Inflammatory macrophage treated with lipopolysaccharide for 4 hours (primary cell): ENCODE measurements at places on chromosomes 4 and X.

GRCh38 chr4:142539796-142540482, 306.2 kb downstream of the INPP4B start:
- DNase-seq: peak; percentile 53

GRCh38 chr4:33052241-33052640, 2332.1 kb downstream of the PCDH7 start:
- DNase-seq: no peak

DNA sequence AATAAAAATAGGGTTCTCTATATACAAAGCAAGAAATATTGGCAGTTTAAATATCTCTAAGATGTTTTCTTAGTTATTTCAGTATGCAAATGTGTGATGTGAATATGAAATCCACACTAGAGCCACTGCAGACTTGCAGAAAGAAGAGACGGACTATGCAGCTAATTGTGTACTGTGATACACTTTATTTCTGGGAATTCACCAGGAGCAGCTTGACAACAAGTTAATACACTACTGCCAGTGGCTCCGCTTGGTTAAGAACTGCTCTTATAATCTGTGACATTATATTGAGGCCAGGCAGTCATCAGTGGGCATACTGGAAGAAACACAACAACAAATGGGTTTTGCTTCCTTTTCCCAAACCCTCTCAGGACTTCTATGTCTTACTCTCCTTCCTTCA, 172.0 kb downstream of the FBXW7 start:
- no peak for DNase-seq

DNA sequence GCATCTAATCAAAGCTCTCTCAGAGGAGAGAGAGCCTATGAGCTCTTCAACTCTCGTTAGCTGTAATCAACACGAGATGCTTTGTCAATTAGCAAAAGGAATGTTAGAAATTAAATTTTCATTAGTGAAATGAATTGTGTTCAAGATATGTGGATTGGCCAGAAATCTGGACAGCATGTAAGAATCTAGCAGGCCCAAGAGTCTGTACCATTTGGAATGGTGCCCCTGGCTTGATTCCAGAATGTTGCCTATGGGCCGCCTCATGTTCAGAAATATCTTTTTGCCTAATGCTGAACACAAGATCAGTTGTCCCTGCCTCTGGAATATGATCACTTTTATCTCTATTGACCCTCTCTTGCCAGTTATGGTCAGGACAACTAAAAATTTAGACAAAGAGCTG, 88.2 kb downstream of the RBM46 start:
- no peak for DNase-seq

DNA sequence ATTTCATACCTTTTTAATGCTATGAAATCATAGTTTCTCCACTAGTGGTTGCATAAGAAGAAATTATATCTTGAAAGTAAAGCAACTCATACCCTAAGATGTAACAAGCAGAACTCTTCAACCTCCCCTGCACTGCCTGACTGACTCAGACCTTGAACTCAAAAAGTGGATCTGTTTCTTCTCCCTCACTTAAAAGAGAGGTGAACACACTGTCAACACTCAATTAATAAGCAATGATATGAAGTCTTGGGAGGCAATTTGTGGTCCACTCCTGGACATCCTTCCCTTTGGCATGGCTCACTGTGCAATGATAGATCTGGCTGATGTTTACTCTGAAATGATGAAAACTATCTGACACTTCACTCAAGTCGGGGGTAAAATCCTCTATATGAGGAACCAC, 282.0 kb upstream of the DKK2 start:
- no peak for DNase-seq

DNA sequence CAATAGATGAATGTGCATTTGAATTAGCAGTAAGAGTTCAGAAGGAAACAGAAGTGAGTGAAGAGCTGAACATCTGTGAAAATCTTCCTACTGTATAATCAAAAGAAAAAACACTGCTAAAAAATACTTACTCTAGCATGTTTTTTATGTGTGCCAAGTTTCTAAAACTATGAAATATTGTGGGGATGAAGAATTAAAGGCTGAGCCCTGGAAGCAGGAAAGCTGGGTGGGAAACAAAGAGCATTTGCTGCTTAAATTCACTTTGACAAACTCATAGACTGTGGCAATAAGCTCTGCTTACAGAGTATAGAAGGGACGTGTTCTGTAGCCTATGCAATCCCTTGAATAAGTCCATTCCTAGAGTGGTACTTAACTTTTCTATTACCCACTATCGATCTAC, 261.7 kb downstream of the ANKRD50 start:
- DNase-seq: no peak

GRCh38 chr4:118869808-118870342, 18.8 kb upstream of the SYNPO2 start:
- DNase-seq: no peak

DNA sequence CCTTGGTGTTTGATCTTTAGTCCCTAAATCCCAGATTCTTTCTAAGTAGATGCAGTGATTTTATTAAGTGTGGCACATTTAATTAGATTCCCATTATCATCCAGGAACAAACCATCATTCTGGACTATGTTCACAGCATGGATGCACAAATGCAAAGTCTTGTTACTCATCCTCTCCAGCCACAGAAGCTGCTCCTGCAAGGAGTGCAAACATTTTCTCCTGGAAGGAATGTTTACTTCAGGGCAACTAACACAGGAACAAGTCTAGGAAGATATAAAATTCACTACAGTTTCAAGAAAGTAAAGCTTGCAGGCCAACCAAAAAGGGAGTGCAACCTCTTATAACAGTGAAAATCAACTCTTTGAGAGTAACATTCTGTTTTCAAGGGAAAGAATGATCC, 106.0 kb downstream of the IQCM start:
- DNase-seq: no peak

GRCh38 chr4:115234405-115235093, 121.1 kb upstream of the NDST4 start:
- DNase-seq: peak; percentile 62

GRCh38 chrX:77446908-77447652, at the start of gene FGF16:
FGF16 (plus strand) TSS chrX:77447389; CDS start chrX:77447675, 286 bp downstream.
- DNase-seq: no peak

DNA sequence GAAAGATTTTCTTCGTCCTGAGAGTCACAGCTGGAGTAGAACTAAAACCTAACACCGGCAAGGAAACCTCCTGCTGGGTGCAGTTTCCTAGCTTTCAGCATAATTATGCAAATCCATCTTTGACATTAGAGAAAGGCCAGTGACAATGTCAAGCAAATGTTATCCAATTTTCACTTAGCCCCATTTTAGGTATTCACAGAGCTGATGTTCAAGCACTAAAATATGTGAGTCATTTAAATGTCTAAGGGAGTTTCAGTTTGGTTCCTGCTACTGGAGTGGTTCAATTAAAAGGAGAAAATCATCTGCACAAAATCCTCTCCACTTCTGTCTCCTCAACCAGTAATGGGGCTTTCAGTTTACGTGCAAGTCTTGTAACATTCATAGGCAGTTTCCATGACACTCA, 37.1 kb upstream of the AMOT start:
- no peak for DNase-seq

- no peak for DNase-seq
Observed at GRCh38 chrX:154517101-154517781, 1.2 kb upstream of the FAM3A start.

DNA sequence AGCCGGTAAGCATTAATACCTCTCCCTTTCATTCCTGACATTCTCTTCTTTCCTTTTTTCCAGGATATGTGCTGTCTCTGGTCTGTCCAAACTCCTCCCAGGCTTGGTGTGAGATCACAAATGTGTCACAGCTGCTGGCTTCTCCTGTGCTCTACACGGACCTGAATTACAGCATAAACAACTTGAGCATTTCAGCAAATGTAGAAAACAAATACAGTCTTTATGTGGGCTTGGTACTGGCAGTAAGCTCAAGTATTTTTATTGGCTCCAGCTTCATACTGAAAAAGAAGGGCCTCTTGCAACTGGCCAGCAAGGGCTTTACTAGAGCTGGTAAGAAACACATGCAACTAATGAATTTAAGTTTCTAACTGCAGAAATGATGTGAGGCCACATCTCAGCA, 8.4 kb downstream of the NIPAL1 start:
- no peak for DNase-seq

GRCh38 chr4:33381816-33382215, 2661.6 kb downstream of the PCDH7 start:
- no peak for DNase-seq

- no peak for DNase-seq
Observed at GRCh38 chr4:75255261-75255660, 258.9 kb downstream of the RCHY1 start.

DNA sequence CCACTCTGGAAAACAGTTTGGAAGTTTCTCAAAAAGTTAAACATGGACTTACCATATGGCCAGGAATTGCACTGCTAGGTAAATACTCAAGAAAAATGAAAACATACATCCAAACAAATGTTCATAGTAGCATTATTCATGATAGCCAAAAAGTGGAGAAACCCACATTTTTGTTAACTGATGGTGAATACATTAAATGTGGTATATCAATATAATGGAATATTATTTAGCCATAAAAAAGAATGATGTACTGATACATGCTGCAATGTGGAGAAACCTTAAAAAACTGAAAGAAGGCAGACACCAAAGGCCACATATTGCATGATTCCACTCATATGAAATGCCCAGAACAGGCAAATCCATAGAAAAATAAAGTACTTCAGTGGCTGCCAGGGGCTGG, 79.1 kb downstream of the SHROOM3 start:
- no peak for DNase-seq

DNA sequence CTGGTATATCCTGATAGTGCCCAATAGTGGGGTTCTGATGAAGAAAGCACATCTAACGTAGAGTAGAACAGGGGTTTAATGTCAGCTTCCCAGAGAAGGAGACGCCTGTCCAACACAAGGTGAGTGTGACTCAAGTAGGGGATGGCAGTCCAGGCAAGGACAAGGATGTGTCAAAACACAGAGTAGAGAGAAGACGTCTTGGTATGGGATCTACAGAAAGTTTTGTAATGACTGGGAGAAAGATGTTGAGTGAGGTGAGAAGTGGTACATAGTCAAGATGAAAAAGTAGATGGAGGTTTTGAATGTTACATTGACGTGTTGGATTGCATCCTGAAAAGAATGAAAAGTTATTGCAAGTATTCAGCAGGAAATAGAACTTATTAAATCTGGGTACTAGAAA, 124.4 kb downstream of the TMA16 start:
- no peak for DNase-seq

GRCh38 chr4:8167291-8167690, 8.7 kb upstream of the ABLIM2 start:
- peak; percentile 74 for DNase-seq

DNA sequence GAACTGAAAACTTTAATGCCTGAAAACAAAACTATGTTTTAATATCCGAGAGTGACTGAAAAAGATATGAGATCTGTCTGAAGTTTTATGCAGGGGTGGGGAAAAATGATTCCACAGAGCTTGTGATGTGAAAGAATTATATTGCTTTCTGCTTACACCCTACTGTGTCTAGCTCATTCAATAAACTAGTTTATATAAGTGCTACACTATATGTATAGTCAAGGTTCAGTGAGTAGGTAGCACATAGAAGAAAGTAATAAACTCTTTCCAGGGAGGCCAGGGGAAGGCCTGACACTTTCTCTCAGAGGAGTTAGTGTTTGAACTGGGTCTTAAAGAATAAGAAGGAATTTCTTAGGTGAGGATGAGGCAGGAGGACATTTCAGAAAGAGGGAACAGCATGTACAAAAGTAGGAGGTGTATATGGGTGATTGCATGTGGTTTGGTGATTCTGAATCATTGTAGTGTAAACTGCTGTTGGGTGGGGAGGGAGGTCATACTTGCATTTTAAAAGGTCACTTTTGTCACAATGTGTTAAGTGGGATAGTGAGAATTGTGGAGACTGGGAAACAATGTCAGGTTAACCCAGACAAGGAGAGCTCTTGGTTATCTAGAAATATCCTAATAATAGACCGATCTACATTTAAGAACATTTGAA, 25.1 kb upstream of the TEX13D start:
- no peak for DNase-seq

- DNase-seq: peak; percentile 59
Observed at GRCh38 chr4:142817442-142817841, 28.7 kb downstream of the INPP4B start.

DNA sequence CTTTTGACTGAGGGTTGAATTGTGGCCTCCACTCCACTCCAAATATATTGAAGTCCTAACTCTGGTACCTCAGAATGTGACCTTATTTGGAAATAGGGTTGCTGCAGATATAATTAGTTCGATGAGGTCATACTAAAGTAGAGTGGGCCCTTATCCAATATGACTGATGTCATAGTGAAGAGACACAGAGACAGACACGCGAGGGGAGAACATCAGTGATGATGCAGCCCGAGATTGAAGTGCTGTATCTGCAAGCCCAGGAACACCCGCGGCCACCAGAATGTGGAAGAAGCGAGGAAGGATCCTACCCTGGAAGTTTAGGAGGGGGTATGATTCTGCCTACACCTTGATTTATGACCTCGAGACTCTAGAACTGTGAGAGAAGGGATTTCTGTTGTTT, 279.0 kb downstream of the ANKRD50 start:
- no peak for DNase-seq

GRCh38 chrX:22585831-22586230, 313.1 kb downstream of the CBLL2 start:
- DNase-seq: no peak
